ENCODE measurements at places on chromosomes 6 and 20.

GRCh38 chr6:56724455-56724854 lies 81.8 kb upstream of the DST start:
- DNase-seq: no peak

- DNase-seq: peak; percentile 63
Observed at GRCh38 chr6:89508755-89509563, 76.0 kb downstream of the ANKRD6 start.

DNA sequence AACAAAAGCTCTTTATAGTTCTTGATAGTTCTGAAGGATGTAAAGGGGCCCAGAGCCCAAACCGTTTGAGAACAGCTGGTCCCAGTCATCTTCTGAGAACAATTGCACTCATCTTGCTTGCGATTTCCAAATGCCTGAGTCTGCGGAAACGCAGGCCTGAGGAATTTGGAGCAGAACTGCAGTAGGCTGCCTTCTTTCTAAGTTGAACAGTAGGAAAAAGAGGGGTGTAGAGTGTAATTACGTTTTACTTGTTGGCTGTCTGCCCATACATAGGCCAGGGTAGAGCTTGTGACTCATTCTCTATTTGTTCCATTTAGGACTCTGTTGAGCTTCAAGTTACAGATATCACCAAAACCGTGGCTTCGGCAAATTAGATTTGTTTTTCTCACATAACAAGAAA lies 42.0 kb upstream of the KIF16B start:
- no peak for DNase-seq

DNA sequence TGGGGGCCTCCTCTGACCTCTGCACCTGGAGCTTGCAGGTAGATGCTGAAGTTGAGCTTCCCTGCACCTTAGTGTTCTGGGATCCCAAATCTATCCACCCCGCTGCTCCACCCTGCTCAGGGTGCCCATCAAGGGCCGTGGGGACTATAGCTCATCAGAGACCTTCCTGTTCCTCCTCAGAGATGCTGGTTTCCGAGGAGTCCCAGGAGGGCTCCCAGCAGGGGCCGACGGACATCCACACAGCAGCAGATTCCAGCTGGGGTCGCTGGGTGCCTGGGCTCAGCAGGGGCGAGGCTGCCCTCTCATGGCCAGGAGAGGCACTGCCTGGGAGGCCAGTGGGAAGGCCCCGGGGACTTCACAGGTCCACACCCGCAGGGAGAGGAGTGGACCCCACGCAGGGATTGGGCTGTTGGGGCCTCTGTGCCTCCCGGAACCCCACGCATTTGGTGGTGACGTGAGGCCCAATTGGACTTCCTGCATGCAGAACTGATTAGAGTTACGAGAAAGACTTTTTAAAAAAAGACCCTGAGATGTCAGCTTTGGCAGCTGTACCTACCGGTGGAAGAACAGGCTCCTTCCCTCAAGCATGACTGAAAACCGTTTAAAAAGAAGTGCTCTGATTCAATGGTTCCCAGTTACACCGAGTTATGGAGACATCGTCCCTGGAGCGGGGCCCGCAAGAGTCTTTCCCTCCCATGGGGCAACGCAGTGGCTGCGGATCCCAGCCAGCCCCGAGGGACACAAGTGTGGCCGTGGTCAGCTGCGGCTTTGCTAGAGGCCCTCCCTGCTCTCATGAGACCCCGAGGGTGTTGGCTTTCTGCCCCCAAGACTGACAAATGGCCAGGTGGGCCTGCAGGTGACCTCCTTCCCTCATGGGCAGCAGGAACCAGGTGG lies 25.3 kb upstream of the SLCO4A1 start:
- peak; percentile 90 for DNase-seq

- peak; percentile 25 for DNase-seq
Observed at GRCh38 chr6:19538096-19538495, 299.1 kb upstream of the ID4 start.

DNA sequence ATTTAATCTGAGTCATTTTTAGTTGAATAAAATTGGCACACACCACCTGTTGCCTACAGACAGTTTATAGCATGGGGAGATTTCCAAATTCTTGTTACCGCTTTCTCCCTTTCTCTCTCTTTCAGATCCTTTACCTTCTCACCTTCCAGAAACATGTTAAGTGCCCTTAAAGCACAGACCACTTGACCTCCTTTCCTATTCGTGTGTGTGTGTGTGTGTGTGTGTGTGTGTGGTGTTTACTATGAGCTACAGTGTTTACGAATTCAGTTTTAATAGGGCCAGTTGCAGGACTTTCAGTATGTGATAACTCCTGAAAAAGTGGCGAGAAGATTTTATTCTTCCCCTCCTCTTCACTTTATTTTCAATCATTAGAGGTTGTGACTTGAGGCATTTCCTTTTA lies 258.1 kb downstream of the BMP2 start:
- no peak for DNase-seq

- no peak for DNase-seq
Observed at GRCh38 chr6:5622276-5623005, 361.1 kb downstream of the FARS2 start.

- DNase-seq: no peak
Observed at GRCh38 chr6:30227763-30228487, 14.7 kb upstream of the TRIM26 start.

GRCh38 chr6:145705561-145705960 lies 29.8 kb downstream of the EPM2A start:
- no peak for DNase-seq

GRCh38 chr20:50359607-50360217 lies 150.5 kb upstream of the PTPN1 start:
- no peak for DNase-seq

- DNase-seq: no peak
Observed at GRCh38 chr20:36094497-36094896, 60.0 kb upstream of the EPB41L1 start.

GRCh38 chr6:344816-345340 lies 46.7 kb upstream of the IRF4 start:
- DNase-seq: no peak

- DNase-seq: no peak
Observed at GRCh38 chr6:122207794-122208193, 191.7 kb upstream of the HSF2 start.

- DNase-seq: no peak
Observed at GRCh38 chr6:83192456-83192855, 609 bp downstream of the PGM3 start.

DNA sequence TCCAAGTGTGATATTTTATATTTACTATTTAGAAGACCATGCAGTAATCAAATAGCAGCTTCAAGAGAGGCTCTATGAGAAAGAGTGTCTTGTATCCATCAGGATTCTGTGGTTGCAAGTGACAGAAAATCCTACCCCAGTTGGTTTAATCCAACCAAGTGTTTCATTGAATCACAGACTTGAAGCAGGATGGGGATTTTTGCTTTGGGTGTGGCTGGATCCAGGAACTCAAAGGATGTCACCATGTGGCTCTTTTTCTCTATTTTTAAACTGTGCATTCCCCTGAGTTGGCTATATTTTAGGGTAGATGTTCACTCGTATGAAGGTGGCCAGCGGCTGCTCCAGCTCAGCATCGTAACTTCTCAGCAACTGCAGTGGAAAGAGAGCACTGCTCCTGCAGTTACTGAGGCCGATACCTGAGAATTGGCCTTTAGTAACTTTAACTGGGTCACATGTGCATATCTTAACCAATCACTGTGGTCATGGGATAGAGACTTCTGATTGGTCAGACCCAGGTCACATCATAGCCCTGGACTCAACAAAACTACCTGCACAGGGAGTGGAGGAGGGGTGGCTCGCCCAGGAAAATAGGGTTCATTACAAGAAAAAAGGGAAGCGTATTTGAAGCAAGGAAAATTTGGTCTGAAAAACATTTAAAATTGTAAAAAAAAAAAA lies 396.1 kb upstream of the SULF2 start:
- DNase-seq: no peak

GRCh38 chr6:160949531-160949930 lies 42.0 kb upstream of the MAP3K4 start:
- no peak for DNase-seq

DNA sequence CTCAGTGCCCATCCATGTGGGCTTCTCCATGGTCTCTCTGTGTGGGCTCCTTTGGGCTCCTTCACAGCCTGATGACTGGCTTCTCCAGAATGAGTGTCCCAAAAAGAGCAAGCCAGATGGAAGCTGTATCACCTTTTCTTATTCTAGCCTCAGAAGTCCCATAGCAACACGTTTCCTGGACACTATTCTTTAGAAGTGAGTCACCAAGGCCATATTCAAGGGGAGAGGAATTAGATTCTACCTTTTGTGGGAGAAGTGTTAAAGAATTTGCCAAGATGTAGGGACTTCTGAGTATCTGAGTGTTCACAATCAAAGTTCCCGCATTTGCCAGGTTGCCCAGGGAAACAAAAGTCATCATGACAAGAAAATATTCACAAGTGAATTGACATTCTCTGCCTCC lies 20.7 kb upstream of the TBC1D22B start:
- DNase-seq: no peak

GRCh38 chr20:2984028-2984501 lies 59.4 kb upstream of the GNRH2 start:
- DNase-seq: no peak

GRCh38 chr20:9482180-9482579 lies 32.2 kb upstream of the LAMP5 start:
- DNase-seq: no peak

- no peak for DNase-seq
Observed at GRCh38 chr6:10583509-10583901, 62.4 kb downstream of the GCNT2 start.

GRCh38 chr6:149154261-149154821 lies 163.2 kb upstream of the TAB2 start:
- DNase-seq: no peak

- peak; percentile 88 for DNase-seq
Observed at GRCh38 chr6:30752157-30752927, 8.0 kb upstream of the IER3 start.

- no peak for DNase-seq
Observed at GRCh38 chr20:5488823-5489222, 172.1 kb upstream of the PROKR2 start.

DNA sequence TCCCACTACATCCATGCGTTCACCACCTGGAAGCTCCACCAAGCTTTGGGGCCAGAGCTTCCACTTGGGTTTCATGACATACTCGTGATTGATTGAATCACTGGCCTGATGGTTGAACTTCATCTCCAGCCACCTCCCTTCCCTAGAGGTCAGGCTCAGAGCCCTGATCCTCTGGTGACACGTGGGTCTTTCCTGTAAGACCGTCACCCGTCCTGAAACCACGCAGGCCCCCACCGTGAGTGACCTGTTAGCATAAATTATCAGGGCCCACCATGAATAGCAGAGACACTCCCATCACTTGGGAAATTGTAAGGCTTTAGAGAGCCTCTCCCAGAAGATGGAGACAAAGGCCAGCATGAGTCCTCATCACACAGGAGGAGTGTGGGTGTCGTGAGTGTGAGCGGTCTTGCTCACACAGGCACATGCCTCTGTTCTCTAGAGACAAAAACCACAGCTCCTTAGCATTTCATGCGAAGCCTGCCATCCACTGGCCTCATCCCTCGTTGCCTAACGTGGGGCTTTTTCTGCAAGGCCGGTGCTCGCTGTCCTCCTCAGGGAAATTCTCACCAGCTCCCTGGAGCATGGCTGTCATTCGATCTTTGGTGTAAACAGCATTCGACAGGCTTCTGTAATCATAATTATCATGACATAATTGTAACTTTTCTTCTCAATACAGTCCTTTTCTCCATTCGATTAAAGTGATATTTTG lies 65.1 kb upstream of the DUSP22 start:
- DNase-seq: no peak

- DNase-seq: no peak
Observed at GRCh38 chr6:156848533-156848932, 71.4 kb downstream of the ARID1B start.

DNA sequence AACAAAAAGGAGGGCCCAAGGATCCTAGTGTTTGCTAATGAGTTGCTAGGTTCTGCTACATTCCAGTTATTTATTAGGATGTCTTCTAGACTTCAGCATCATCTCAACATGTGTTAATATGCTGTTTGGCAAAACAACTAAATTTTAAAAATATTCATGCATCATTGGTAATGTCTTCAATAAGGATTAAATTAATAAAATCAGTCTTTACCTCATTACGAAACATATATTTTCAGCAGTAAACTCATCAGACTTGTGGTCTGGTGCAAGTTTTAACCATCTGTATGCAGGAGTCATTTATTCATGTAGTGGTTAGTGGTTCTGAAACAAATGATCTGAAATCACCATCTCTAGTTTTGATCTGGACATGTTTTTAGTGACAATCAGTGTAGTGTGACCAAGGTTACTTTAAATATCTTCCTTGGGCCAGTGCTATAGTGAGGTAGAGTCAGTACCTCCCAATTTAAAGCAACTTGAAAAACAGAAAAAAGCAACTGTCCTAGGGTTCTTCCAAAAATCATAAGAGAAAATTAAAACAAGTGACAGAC lies 85.0 kb upstream of the KCNK16 start:
- DNase-seq: no peak

DNA sequence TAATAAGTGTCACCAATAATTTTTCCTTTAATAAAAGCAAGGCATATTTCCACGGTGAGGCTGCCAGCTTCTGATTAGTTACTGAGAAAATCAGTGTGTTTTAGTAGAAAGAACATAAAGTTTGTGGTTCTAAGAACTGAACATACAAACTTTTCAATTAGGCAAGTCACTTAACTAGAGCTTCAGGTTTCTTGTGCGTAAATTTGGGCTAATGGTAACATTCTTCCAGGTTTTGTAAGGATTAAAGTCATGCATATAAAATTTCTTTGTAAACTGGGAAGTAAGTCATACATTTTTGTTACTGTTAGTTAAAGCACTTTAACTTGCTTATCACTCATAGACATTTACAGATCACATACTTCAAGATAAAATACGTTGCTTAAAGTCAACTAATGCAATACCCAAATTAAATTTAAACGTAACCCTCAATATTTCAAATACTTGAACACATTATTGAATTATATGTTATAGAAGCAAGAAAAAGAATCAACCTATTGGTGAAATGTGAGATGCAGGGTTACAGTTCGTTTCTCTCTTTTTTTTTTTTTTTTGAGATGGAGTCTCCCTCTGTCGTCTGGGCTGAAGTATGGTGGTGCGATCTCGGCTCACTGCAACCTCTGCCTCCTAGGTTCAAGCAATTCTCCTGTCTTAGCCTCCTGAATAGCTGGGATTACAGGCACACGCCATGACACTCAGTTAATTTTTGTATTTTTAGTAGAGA lies 327.3 kb upstream of the NOX3 start:
- no peak for DNase-seq

DNA sequence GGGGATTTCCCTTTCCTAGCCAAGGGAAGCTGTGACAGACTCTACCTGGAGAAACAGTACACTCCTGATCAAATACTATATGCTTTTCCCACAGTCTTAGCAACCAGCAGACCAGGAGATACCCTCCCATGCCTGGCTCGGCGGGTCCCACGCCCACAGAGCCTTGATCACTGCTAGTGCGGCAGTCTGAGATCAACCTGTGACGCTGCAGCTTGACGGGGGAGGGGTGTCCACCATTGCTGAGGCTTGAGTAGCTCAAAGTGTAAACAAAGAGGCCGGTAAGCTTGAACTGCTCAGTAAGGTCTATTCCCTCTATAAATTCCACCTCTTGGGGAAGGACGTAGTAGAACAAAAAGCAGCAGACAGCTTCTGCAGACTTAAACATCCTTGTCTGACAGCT lies 63.2 kb downstream of the WASF1 start:
- DNase-seq: no peak

GRCh38 chr6:107402533-107402932 lies 56.8 kb downstream of the PDSS2 start:
- DNase-seq: no peak

Data from upper lobe of left lung (tissue), 6 donors.